ENCODE measurements at places on chromosomes 5 and 9.

DNA sequence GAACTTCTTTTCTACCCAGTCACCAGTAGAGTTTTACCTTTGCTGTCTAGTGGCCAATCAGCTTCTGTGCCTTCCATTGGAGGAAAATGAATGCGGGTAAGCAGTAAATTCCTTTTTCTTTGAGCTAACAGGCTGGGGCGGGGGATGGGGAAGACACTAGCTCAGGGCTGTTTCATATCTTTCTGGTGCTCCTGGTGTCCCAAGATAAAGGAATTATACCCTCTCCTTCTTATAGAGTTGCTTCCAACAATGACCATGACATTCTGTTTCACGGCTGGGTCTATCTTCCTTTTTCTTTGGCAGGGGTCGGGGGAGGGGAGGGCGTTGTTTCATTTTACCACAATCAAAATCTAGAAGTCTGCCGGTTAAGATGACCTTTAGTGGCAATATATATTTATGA, 51.2 kb upstream of the RPS23 start:
- H3K4me1 ChIP-seq, result no peaks in the 10 kb centered on the region
- no peak for DNase-seq
- H3K27me3 ChIP-seq, result peaks cover 3% of the 10 kb centered on the region
- H3K36me3 ChIP-seq, result no peaks in the 10 kb centered on the region

DNA sequence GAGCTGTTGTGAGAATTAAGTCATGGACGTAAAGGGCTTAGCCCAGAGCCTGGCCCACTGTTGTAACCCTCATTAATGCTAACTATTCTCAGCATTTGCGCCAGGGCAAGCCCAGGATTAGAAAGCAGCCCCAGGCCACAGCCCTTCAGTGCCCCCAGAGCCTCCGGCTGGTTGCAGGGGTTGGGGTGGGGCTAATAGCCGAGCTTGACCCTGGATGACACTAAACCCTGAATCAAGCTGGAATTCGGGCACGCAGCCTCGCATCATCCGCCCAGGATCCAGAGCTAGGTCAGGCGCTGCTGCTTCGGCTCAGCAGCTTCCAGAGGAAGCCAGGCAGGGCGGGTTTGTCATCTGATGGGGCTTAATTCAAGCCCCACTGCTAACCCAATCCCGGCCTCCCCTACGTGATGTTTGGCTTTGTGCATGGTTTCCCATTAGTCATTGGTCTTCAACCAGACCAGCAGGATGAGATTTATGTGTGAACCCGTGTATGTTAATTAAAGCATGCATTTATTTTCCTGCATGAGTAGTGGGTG, 1.2 kb upstream of the MEGF9 start:
- H3K36me3 ChIP-seq, result no peaks in the 10 kb centered on the region
- H3K27ac ChIP-seq, result no peak overlapping the region

DNA sequence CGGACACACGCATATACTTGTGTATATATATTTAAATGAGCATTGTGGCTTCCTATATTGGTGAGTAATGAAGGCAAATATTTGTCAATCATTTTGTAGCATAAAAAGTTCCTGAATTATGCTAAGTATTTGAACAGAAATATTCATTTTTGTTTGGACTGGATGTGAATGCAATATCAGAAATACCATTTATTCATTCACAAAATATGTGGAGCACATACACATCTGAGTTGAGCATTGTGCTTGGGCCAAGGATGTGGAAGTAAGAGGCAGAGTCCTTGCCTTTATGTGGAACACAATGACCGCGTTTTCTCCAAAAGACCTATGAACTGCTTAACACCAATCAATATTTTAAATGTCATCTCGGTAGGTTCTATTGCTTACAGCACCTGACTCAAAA, 1086.5 kb downstream of the NR2F1-AS1 start:
- H3K36me3 ChIP-seq, result no peaks in the 10 kb centered on the region
- H3K4me1 ChIP-seq, result no peaks in the 10 kb centered on the region
- H3K27me3 ChIP-seq, result no peaks in the 10 kb centered on the region

GRCh38 chr5:12845549-12846159, 941.4 kb upstream of the CTNND2 start:
- no peak for DNase-seq
- H3K27ac ChIP-seq, result no peak overlapping the region
- H3K36me3 ChIP-seq, result no peaks in the 10 kb centered on the region
- no peak overlapping the region for H3K4me3 ChIP-seq
- no peaks in the 10 kb centered on the region for H3K4me1 ChIP-seq
- H3K27me3 ChIP-seq, result no peaks in the 10 kb centered on the region
